A549 treated with RU486 at 1 μM for 4 hours (cell line): ENCODE measurements at places on chromosomes 12 and 14. TPM values are rescaled to one million over a fixed set of nuclear protein-coding genes. Genes with fewer than 3 reads are reported as not detected.

The DBX2 gene
- total RNA-seq, result not detected in 5 replicates

The NGB gene
- total RNA-seq, result not detected in 5 replicates

The OASL gene
- total RNA-seq, result 4.8 to 7.3 TPM (median 6.1 TPM) in 5 replicates

The BRI3BP gene
- total RNA-seq, result 12.7 to 22.3 TPM (median 20.3 TPM) in 5 replicates

The TMEM120B gene
- total RNA-seq, result 7.9 to 13.0 TPM (median 11.8 TPM) in 5 replicates

The MANSC4 gene
- not detected in 5 replicates for total RNA-seq

The GNB3 gene
- 1.0 to 3.0 TPM (median 1.9 TPM) in 5 replicates for total RNA-seq

The SLCO1B3 gene
- 5.3 to 16.7 TPM (median 15.3 TPM) in 5 replicates for total RNA-seq

The NEDD8 gene
- total RNA-seq, result 444 to 520 TPM (median 484 TPM) in 5 replicates

The RNU6-8 gene
- total RNA-seq, result not detected in 5 replicates

The KRT6C gene
- not detected in 5 replicates for total RNA-seq

The SEL1L gene
- total RNA-seq, result 16.5 to 25.4 TPM (median 23.7 TPM) in 5 replicates

The PTPN6 gene
- total RNA-seq, result 9.5 to 14.0 TPM (median 11.9 TPM) in 5 replicates

The TAS2R43 gene
- total RNA-seq, result not detected in 5 replicates

The CLEC2A gene
- not detected in 5 replicates for total RNA-seq

The FGFR1OP2 gene
- total RNA-seq, result 26.4 to 36.4 TPM (median 28.1 TPM) in 5 replicates

The ACTR10 gene
- total RNA-seq, result 43.9 to 50.4 TPM (median 45.8 TPM) in 5 replicates

The R3HDM2 gene
- 7.7 to 10.4 TPM (median 9.5 TPM) in 5 replicates for total RNA-seq

The BEST3 gene
- total RNA-seq, result 1.1 to 2.7 TPM (median 1.3 TPM) in 5 replicates

The ACOT6 gene
- total RNA-seq, result not detected in 5 replicates

The CELA1 gene
- not detected in 5 replicates for total RNA-seq

The CCDC175 gene
- not detected in 5 replicates for total RNA-seq

The SMCO2 gene
- total RNA-seq, result 0.21 TPM in 1 of 5 replicates, not detected in the others

The RD3L gene
- total RNA-seq, result not detected in 5 replicates

The DACT1 gene
- total RNA-seq, result 0.39 to 0.77 TPM (median 0.51 TPM) in 5 replicates

The CMA1 gene
- not detected in 5 replicates for total RNA-seq

The TAS2R8 gene
- total RNA-seq, result not detected in 5 replicates

The KRT8 gene
- 2,919 to 3,631 TPM (median 3,474 TPM) in 5 replicates for total RNA-seq

The NANOG gene
- total RNA-seq, result not detected in 5 replicates

The TPH2 gene
- not detected in 5 replicates for total RNA-seq

The RFLNA gene
- total RNA-seq, result 0.06 to 0.08 TPM in 2 of 5 replicates, not detected in the others

The ADSS1 gene
- 4.5 to 7.8 TPM (median 6.2 TPM) in 5 replicates for total RNA-seq

The DTX1 gene
- total RNA-seq, result 0.42 to 0.82 TPM (median 0.57 TPM) in 5 replicates

The REP15 gene
- 0.12 to 0.65 TPM (median 0.40 TPM) in 4 of 5 replicates, not detected in the other for total RNA-seq

The VPS37B gene
- 31.2 to 35.5 TPM (median 31.9 TPM) in 5 replicates for total RNA-seq

The DCAF11 gene
- total RNA-seq, result 19.5 to 23.6 TPM (median 20.5 TPM) in 5 replicates

The LRRC9 gene
- not detected in 5 replicates for total RNA-seq

The CLEC9A gene
- not detected in 5 replicates for total RNA-seq

The PABPN1 gene
- 133 to 164 TPM (median 158 TPM) in 5 replicates for total RNA-seq

The RIMKLB gene
- total RNA-seq, result 14.2 to 17.9 TPM (median 16.4 TPM) in 5 replicates

The IGFBP6 gene
- total RNA-seq, result 148 to 244 TPM (median 232 TPM) in 5 replicates

The CLBA1 gene
- 13.9 to 18.6 TPM (median 18.3 TPM) in 5 replicates for total RNA-seq

The GPR84 gene
- not detected in 5 replicates for total RNA-seq

The LRTM2 gene
- not detected in 5 replicates for total RNA-seq

The IFI27 gene
- total RNA-seq, result 0.25 to 2.0 TPM (median 1.1 TPM) in 5 replicates

The NAP1L1 gene
- 478 to 690 TPM (median 662 TPM) in 5 replicates for total RNA-seq

The TMTC3 gene
- total RNA-seq, result 3.0 to 15.1 TPM (median 11.1 TPM) in 5 replicates

The ARHGDIB gene
- 1.0 to 1.9 TPM (median 1.4 TPM) in 5 replicates for total RNA-seq

The PRH2 gene
- not detected in 5 replicates for total RNA-seq

The CLEC1A gene
- total RNA-seq, result not detected in 5 replicates

The KCTD10 gene
- 40.9 to 52.2 TPM (median 43.8 TPM) in 5 replicates for total RNA-seq

The TAS2R50 gene
- total RNA-seq, result not detected in 5 replicates

The LAG3 gene
- 0.69 to 1.6 TPM (median 1.3 TPM) in 5 replicates for total RNA-seq
